NCI-H2227 treated with DMSO at 0.1 percent for 48 hours (cell line): ENCODE measurements at places on chromosomes 13 and 19.

DNA sequence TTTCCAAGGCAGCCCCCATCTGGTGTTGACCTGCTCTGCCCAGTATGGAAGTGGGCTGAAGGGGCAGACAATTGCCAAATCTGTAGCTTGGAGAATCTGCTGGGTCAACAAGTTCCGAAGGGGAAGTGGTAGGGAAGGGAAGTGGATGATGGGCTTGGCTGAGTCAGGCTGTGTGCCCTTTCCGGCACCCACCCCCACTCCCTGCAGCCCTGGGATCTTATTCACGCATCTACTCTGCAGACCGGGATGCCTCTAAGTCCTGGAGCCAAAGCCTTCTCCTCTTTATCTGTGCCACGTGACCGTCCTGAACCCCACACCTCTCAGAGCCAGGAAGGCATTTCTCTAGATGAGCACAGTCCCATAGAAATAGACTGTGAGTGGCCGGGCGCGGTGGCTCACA is 7.5 kb upstream of the C5AR2 start:
- DNase-seq = no peak

DNA sequence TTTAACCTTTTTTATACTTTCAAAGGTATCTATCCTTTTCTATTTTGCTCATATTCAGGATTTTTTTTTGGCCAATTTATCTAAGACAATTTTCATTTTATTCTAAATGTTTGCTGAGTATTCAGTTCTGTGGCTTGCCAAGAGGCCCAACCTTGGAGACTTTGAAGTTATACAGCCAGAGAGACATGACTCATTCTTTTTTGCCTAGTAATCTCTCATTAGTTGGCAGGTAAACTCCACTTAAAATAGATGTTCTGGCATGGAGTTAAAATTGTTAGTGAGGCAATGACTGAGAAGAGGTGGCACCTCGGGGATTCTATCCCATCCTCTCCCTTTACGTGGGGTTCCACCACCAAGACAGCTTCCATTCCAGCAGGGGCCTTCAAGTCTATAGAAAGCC is 213.8 kb downstream of the KCTD12 start:
- no peak for DNase-seq

- DNase-seq = no peak
Measured at GRCh38 chr13:30900952-30901749, 4.9 kb upstream of the MEDAG start.

DNA sequence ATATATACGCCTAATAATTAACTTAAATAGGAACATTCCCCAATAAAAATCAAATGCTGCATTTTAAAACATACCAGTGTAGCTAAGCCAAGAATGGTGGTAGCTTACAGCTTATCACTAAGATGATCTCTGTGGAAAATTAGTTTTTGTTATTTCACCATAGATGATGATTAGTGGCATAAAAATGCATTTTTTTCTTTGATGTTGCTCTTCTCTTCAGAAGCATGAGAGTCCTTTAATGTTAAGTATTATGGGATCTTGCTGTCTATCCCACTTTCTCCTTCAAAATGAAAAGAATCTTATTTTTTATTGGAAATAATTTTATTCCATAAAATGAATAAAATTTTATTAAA is 731.0 kb downstream of the SLITRK1 start:
- no peak for DNase-seq

DNA sequence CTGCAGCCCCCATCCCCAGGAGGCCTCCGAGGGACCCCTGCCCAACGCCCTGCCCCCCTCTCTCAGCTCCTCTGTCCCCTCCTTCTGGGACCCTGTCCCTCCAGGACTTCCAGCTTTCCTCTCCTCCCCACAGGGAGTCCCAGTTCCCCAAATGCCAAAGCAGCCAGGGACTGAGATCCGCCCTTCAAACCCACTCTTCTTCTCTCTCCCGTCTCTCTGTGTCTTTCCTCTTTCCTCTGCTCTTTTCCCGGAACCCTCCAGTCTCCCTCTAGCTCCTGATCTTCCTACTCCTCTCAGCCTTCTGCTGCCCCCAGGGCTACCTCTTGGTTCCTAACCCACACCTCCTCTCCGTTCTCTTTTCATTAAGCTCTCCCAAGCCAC is 377 bp downstream of the CA11 start:
- peak; percentile 66 for DNase-seq

DNA sequence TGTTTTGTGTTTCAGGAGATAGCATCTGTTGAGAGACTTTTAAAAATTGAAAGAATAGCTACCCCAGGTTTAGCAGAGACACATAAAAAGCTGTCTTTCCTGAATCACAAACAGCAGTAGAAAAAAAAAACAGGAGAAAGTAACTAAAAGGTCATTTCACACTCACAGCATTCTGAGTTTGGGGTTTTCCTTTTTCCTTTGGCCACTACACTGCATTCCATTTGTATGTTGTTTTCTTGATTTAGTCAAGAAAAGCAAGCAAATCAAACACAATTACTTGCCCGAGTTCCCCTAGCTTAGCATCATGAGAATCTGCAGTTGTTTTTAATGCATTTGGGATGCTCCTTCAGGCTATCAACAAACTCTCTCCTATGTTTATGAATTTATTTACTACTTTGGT is 161.0 kb downstream of the KCTD12 start:
- DNase-seq = no peak

DNA sequence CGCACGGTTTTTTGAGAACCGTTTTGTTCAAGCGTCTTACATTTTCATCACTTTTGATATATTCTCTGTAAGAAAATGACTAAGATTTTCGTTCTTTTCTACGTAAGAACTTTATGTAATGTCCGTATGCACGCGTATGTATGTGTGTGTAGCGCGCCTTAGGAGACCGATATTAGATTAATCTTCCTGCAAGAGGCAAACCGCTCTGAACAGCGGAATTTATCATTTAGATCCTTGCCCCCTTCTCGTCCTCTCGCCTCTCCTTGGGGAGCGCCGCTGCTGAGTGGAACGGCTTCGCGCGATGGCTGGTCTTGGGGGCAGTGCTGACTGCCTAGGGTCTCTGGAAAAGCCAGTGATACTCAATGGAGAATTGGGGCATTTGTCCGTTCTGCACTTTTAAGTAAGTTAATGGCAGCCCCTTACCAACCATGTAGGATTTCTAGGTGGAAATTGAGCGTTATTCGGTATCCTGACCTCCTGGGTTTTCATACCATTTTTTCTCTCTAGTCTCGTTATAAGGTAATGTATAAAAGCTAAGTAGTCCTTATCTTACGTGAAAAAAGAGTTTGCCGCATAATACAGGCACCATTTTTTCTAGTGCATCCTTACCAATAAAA is 4.7 kb downstream of the MAB21L1 start:
- DNase-seq = no peak

DNA sequence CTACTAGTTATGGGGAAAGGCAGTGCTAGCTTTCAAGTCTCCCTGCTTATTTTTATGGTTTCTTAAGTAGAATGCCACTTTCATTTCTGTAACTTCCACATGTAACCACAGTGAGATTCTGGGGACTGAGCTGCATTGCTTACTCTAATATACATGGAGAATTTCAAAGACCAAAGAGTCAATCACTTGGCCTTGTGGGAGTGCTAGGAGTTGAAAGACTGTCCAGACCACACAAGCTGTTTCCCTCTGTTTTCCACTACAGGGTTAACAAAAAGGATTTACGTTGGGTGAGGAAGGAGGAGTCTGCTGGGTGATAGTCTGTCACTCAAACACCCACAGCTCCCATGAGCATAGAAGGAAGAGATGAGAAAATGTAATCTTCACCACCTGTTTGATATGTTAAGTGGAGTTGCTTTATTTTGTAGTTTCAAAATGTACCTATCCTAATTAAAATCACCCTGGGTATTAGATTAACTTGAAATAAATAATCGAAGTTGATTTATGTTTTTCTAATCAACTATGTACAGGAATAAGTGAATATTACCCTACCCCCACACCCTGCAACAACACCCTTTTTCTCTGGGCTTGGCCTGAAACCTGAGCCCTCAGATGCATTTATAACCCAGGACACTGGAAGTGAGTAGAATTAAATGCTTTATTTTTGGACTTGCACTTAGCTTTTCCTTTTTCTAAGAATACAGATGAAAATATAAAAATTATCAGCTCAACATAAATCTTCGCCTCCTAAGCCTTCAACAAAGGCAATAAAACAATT is 225.8 kb upstream of the SLC10A2 start:
- DNase-seq = no peak

GRCh38 chr13:111449041-111449440 is 128.6 kb downstream of the TEX29 start:
- no peak for DNase-seq

DNA sequence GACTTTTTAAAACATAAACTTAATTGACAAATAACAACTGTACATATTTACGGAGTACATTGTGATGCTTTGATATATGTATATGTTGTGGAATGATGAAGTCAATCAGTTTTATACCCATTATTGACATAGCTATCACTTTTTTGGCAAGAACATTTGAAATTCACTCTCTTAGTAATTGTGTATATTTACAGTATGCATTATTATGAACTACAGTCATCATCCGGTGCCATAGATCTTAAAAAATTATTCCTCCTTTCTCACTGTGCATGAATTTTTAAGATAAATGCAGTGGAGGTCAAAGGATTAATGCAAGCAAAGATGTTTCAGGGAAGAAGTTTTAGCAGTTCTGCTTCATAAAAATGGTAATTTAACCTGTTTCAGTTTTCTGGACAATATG is 8.0 kb upstream of the VN1R4 start:
- DNase-seq = no peak

DNA sequence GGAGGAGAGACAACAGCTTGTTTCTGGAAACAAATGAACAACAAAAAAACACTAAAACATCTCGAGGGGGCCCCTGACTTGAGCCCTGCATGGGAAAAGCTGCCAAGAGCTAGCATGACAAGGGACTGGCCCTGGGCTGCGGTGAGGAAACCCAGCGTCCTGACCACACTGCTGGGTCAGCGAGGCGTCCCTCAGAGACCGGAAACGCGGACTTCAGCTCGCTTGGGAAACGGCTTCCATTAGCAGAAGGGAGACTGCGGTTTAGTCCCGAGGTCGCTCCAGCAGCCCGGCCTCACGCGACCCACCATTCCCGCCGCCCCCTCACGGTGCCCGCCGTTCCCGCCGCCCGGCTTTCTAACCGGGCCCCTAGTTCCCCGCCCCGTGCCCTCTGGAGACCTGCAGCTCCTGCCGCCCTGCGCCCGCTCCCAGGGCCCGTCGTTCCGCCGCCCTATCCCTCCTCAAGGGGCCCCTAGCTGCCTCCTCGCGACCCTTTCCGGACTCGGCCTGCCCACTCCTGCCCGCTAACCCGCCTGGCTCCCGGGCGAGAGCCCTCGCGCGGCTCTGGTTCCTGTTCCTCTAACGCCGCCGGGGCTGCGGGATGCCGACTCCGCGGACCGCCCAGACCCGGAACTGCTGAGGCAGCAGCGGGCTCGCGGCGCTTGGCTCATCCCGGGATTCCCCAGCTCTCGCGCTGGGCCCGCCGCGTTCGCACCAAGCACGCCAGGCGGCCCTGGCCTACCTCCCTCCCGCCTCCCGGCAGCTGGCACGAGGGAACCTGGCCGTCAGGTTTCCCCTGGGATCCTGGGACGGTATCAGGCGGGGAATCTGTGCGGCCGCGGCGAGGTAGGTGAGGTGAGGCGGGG is at the start of gene CCDC122:
Gene CCDC122, minus strand, starts transcription at position 849 of the 863 bp plus-strand sequence. CDS start 10,364 bp downstream, outside the sequence.
- DNase-seq = peak; percentile 20

DNA sequence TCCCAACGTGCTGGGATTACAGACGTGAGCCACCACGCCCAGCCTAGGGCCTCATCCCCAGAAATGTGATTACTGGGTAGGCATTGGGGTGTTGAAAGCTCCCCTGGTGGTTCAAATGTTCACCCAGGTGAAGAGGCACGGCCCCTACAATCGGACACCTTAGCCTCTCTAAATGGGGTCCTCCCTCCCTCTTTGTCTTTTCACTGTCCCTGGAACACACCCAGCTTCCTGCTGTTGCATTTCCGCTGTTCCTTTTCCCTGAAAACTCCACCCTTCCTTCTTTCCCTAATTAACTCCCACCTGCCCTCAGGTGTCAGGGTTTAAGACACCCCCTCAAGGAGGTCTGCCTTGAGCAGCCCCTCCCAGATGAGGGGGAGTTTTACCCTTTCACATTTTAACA is 3.6 kb upstream of the PRODH2 start:
- DNase-seq = no peak

GRCh38 chr19:10929402-10929794 is 787 bp downstream of the TIMM29 start:
- no peak for DNase-seq

DNA sequence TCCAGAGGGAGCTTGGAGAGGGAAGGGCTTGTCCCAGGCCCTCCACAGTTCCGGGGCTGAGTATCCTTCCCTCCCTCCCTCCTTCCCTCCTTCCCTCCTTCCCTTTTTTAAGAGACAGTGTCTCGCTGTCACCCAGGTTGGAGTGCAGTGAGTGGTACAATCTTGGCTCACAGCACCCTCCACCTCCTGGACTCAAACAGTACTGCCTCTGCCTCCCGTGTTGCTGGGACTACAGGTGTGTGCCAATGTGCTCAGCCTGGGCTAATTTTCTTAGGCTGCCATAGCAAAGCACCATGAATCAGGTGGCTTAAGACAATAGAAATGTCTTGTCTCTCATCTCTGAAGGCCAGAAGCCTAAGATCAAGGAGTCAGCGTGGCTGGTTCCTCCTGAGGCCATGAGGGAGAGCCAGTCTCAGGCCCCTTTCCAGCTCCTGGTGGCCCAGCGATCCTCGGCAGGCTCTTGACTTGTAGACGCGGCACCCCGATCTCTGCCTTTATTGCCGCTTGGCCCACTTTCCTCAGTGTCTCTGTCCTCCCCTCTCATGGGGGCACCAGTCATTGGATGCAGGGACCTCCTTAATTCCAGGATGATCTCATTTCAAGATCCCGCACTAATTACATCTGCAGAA is 47.5 kb downstream of the CRTC1 start:
- DNase-seq = no peak

DNA sequence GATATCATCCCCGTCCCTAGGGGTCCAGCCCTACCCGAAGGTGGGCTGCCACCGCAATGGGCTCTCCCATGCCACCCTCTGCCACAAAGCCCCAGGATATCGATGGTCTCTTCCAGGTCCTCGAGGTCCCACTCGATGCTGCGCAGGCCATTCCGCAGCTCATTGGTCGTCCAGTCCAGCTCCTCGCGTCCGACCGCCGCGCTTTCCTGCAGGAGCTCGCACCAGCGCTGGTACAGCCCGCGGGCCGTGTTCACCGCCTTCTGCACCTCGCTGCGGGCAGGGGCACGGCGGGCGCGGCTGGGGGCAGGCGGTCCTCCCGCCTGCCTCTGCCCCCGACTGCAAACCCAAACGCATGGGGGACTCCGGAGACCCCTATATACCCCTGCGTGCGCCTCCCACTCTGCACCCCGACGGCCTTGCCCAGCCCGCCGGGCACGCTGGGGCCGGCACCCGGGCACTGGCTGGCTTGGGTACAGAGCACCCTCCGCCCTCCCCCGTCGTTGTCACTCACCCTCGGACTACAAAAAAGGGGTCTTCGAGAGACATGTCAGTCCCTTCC is 468 bp downstream of the STX10 start:
- DNase-seq = peak; percentile 17

DNA sequence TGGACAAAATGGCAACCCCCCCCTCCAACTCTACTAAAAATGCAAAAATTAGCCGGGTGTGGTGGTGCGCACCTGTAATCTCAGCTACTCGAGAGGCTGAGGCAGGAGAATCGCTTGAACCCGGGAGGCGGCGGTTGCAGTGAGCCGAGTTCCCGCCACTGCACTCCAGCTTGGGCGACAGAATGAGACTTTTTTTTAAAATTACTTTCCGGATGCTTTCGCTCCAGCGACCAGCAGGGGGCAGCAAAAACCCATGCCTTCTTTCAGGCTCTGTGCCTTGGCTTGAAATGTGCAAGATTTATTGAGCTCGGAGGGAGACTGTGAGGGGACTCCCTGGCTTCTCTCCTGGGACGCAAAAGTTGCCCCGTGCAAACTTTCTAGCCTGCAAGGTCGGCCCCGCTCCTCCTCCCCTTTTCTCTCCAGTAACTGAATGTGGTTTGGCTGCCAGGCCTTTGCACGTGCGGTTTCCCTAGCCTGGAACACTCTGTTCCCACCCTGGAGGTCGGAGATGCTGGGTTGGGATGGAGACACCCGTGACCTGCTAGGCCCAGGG is 61.4 kb upstream of the NFIC start:
- peak; percentile 19 for DNase-seq
